NCI-H1092 (cell line): ENCODE measurements at places on chromosomes 1 and 21.

DNA sequence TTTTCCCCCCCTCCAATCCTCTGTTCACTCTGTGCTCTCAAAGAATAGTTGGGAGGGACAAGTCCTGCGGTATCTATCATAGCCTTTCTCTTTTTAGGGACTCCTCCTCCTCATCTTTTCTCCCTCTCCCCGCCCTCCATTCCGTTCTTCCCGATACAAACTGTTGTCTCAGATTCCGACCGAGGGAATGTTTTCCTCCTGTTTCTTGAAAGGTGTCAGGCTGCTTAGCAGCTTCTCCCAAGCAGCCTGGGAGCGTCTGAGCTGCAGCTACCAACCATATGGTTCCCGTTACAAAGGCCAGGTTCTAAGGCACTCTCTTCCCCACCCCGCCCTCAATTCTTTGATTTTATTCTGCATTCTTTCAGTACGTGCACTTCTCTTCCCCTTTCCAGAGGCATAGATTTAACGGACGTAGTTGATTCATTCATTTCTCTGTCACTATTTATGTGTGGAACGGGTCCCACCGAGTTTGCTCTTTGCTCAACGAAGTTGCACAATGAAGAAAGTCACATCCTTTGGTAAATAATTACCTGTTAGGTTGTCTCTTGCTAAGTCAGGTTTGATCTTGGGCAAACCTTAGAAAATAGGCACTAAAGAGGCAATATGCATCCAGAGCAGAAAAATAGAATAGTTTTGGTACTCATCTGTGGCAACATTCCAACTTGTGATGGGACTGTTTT lies 2.8 kb downstream of the ADGRL2 start:
- DNase-seq, result no peak

DNA sequence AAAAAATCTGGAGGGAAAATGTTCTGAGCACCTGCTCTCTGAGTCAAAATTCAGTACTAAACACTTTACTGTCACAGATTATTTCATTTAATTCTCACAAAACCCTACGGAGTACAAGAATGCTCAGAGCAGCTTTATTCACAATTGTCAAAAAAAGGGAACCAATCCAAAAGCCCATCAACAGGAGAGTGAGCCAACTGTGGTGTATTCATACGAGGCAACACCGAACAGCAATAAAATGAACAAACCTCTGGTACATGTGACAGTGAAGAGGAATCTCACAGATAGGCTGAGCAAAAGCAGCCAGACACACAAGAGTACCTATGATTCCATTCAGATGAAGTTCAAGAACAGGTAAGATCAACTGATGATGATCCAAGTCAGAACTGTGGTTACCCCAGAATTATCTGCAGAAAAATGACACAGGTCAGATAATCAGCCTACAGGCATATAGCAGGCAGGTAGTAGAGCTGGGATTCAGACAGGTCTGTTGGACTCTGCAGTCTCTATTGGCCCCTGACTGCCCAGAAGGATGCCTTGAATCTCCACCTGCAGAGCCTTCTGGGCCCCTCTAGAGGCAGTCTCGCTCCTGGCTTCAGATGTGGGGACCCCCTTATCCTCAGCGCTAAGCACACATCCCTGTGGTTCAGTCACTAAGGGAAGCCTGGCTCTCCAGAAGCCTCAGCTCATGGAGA lies 19.2 kb downstream of the SLC9A1 start:
- no peak for DNase-seq

DNA sequence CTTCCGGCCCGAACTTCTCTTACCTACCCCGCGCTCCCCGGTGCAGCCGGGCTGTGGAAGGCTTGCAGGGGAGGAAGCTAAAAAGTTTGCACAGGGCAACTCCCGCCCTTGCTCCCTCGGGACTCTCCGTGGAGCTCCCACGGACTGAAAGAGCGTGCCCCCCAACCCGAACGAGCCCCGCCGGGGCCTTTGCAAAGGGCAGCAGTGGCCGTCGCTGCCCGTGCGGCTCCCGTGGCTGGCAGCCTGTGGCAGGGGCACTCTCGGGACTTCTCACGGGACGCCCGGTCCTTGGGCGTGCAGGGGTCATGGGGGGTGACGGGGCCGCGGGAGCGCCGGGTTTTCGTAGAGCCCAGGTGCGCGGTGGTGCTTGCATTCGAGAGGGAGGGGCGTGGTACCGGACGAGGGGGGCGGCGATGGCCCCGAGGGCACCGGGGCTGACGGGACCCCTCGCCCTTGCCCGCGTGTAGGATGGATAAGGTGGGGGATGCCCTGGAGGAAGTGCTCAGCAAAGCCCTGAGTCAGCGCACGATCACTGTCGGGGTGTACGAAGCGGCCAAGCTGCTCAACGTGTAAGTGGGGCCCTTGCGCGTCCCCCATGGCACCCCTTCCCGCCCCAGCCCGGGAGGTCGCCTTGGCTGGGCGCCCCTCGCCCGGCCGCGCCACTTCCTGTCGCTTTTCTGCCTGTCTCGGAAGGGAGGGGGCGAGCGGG lies 711 bp downstream of the GADD45A start:
- DNase-seq, result no peak

- no peak for DNase-seq
Observed at GRCh38 chr1:169999331-169999741, 75.2 kb downstream of the KIFAP3 start.

GRCh38 chr1:153380711-153381110 lies 5.3 kb upstream of the S100A12 start:
- no peak for DNase-seq

DNA sequence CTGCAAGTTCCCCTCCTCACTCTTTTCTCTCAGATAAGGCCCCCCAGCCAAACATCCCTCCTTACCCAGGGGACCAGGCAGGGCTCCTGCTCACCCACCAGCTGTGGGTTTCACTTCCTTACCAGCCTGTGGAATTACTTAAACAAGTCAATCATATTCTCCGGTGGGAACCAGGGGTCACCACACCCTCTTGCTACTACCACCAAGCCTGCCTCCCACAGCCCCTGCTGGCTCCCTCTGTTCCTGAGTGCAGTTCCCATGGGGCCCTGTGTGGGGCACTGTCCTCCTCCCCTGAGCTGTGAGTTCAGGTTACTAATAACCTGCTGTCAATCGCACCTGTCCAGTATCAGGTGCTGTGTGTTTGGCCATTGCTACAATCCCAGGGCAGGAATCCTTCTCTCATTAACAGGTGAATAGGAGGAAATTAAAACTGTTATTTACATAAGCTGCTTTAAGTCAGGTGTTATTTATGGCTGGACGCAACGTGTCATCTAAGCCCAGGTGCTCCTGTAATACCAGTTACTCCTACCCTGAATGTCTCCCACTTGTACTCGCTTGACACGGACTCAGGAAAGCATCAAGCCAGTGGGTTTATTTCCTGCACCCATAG lies 53.1 kb upstream of the LBR start:
- no peak for DNase-seq

- DNase-seq, result no peak
Observed at GRCh38 chr1:39652554-39652953, 13.1 kb upstream of the HEYL start.

DNA sequence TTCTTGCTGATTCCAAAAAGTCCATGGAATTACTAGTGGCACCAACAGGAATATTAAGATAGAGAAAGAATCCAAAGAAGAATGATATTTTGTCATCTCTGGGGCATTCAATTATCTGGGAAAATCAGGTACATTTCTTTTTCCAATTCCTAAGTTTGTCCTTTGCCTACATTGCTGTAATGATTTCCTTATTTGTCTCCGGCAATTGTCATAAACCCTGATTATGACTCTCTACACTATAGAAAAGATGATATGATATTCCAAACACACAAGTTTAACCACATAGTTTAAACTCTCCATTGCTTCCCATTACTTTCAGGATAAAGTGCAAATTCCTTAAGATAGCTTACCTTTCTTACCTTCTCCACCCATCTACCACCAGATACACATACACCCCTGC lies 647.0 kb downstream of the PLPP3 start:
- no peak for DNase-seq

- peak; percentile 78 for DNase-seq
Observed at GRCh38 chr1:178031856-178032320, 62.0 kb upstream of the RASAL2 start.

GRCh38 chr1:110200666-110201065 lies 9.4 kb upstream of the KCNC4 start:
- DNase-seq, result no peak

DNA sequence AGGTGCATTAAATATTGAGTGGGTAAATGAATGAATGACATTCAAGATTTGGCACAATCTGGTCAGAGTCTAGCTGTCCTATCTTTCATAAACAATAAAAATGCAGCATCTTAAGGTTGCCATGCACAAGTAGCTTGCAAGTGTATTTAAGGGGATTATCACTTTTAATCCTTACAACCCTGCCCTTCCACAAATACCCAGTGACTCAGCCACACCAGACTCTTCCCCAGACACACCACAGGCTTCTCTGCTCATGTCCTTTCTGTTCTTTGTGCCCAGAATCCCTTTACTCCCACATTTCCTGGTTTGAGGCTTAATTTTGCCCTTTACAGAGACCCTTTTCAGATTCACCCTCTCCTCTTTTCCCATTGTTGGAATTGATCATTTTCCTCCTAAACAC lies 59.8 kb downstream of the KIRREL1 start:
- no peak for DNase-seq

- peak; percentile 14 for DNase-seq
Observed at GRCh38 chr1:110718452-110718851, 43.7 kb upstream of the KCNA3 start.

DNA sequence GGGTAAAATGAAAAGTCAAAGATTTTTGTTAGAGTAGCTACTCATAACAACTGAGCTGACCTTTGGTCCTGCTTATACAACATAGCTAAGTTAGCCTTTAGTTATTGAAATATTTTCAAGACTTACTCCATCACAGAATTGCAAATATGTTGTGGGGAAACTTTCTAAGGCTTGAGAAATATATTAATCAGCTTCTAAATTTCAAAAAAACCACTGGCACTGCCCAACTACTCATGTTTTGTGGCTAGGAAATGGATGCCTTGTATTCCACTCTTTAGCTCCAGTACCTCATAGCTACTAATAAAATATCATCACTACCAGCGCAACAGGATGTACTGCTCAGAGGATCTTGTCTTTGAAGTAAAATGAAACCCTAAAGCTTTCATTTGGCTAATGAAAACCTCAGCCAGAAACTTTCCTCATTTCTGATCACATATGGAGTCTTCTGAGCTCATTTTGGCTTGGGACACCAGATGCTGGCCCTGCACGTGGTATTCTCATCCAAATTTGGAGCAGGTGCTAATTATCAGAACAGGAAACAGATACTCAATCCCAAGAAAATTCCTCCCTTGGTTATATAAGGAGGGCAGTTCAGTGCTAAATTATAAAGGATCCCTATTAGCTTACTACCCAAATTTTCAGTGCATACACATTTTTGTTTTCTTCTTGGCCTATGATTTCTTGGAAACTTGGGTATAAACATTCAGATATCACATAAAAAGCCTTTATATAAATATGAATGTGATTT lies 690.7 kb downstream of the ADGRL2 start:
- DNase-seq, result no peak

DNA sequence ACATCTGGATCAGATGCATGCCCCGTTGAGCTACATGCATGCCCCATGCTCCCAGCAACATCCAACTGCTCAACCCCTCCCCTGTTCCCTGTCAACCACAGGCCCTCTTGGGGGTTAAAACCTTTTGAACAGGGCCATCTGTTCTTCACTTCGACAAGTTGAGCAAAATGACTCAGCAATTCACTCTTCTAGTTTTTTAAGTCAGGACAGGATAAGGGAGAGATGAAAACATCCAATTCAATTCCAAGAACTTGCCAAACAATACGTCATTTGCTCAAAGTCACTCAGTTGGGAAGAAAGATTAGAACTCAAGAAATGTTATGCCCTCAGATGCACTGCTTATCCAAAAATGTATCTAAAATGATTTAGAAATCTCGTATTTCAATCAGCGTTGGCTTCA lies 46.1 kb upstream of the MTF2 start:
- no peak for DNase-seq

DNA sequence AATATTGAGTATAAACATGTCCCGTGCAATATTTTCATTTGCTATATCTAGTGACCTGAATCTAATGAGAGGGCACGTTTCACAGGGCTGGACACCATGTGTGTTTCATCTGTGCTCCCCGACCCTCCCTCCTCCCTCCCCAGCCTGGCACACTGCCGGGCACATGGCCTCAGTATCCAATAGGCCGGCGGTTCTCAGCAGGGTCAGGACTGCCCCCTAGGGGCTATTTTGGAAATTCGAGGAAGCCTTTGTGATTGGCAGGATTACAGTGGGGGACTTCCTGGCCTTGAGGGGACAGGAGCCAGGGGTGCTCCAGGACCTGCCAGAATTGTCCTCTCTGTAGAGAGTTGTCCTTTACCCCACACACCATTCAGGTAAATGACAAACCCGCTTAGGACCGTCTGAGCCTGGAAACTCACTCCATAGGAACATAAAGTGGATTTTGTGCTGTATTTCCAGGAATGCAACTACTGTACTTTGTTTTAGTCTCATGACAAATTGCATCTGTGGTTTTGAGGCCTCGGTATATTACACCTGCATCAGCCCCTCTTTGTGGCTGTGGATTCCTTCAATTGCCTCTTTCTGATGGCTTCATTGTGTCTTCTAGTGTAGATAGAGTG lies 109.5 kb upstream of the SIM2 start:
- peak; percentile 42 for DNase-seq

GRCh38 chr1:64527165-64527564 lies 57.2 kb downstream of the CACHD1 start:
- DNase-seq, result no peak

- no peak for DNase-seq
Observed at GRCh38 chr1:232547938-232548484, 81.9 kb downstream of the SIPA1L2 start.

DNA sequence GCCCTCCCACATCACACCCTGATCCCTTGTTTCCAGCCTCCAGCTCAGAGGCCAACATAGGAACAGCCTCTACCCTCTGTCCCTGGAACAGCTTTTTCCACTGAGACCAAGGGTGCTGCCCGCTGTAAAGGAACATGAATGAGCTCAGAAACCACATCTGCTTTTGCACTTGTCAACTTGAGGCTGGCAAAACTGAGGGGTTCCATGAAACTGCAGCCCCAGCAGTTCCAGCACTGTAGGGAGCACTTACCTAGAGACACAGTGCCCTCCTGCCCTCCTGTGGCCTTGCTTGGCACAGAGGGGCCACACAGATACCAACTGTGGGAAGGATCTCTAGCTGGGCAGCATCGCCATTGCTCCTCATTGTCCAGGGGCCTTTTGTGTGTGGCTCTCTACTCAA lies 51.7 kb downstream of the ITPKB start:
- no peak for DNase-seq

- DNase-seq, result no peak
Observed at GRCh38 chr1:46370214-46370633, 23.9 kb upstream of the FAAH start.

- no peak for DNase-seq
Observed at GRCh38 chr1:243496806-243497205, 241.0 kb downstream of the SDCCAG8 start.
